ENCODE measurements at places on chromosomes 5 and 9.

DNA sequence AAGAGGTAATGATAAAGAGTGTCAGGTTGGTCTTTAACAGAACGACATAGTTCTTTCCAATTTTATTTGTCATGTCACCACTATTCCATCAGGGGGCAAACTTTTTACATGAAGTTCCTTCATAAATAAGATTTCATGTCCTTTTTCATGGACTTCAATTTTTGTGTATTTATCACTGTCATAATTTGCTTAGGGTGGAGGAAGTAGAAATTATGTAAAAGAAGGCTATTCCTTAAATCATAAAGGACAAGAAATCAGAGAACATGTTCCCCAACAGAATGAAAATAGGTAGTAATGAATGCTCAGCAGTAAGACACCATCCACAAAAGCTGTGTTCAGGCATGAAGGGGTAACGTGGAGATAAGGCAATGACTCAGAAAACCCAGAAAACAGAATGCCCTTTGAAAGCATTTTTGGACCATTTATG is 72.7 kb downstream of the ZFAND5 start:
- DNase-seq = no peak

DNA sequence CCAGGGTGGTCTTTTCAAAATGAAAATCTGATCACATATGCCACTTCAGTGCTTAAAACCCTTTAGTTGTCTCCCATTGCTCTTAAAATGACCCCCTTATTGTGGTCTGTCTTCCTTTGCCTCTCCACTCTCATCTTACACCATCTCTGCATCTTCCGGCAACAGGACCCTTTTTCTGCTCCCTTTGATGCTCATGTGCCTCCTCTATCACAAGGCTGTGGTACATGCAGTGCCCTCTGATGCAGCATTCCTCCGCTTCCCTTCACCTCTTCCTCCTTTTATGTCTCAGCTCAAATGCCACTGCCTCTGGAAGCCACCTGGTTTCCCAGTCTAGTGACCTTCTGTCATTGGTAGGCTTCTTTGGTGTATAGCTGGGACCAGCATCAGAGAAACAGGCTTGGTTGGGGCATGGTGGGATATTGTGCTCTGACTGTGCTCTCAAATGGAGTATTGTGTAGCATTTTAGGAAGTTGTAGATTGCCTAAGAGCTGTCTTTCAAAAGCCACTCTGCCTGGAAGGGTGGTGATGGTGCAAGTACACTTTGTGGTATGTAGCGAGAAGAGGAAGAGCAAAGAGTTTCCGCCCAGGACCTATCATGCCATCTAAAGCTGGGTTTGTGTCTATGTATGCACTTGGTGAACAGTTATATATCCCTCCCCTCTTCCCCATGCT is 28.1 kb downstream of the ARHGAP26 start:
- no peak for DNase-seq

- DNase-seq = no peak
Measured at GRCh38 chr9:93116072-93116961, 17.7 kb downstream of the NINJ1 start.

DNA sequence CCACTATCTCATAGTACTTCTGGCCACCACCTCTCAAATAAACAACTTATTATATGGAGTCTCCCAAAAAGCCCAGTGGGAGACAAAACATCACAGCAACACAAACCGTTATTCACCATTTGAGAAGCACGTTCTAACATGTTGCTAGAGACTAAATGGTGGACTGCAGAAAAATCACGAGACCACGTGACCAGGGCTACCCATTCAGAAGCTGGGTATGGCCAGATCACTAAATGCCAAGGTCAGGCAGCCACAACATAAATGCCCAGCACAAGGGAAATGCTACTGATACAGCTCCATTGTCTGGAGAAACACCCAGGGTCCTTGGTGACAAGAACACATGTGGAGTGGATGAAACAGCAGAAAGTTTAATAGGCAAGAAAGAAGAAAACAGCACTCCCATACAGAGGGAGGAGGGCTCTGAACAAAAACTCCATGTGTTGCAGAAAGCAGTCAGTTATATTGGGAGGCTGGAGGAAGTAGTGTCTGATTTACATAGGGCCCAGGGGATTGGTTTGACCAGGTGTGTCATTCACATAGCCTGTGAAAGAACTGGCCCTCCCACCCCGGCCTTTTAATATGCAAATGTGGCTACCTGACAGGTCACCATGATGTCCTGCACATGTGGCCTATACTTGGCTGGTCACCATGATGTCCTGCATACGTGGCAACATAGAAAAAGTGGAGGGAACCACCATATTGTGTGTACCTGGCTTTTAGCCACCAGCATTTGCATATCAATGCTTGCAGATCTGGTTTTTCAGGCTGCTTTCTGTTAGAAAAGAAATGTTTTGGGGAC is 97.2 kb downstream of the TRIM36 start:
- no peak for DNase-seq

Measured in activated CD4-positive, alpha-beta T cell treated with anti-CD3 and anti-CD28 coated beads, Interleukin-2, amount 50 U/mL, for 1 hour (primary cell).